ENCODE measurements at places on chromosomes 3 and 15. TPM values are rescaled to one million over a fixed set of nuclear protein-coding genes. Genes with fewer than 3 reads are reported as not detected.

DNA sequence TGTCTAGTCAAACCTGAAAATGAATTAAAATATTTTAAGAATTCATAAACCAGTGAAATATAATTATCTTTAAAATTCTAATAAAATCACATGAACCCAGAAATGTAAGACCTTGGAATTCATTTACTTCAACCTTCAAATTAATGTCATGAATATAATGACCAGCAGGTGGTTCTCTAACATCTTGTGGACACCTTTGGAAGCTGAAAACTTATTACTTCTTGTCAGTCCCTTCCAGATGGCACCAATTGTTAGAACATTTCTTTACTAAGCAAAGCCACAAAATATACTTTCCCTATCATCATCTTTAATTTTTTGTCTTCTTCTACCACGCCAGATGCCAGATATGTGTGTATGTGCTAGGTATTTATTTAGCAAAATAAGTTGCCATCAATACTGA lies 240.0 kb downstream of the MBNL1 start:
- H3K36me3 ChIP-seq, result no peaks in the 10 kb centered on the region
- no peak overlapping the region for H3K27ac ChIP-seq
- no peak overlapping the region for H3K4me3 ChIP-seq
- H3K27me3 ChIP-seq, result no peaks in the 10 kb centered on the region
- DNase-seq, result no peak
- no peaks in the 10 kb centered on the region for H3K4me1 ChIP-seq

GRCh38 chr3:146326875-146327543 lies 76.1 kb upstream of the PLSCR4 start:
- H3K27me3 ChIP-seq, result no peaks in the 10 kb centered on the region
- H3K36me3 ChIP-seq, result no peaks in the 10 kb centered on the region
- no peak overlapping the region for H3K4me3 ChIP-seq
- no peaks in the 10 kb centered on the region for H3K4me1 ChIP-seq
- no peak overlapping the region for H3K27ac ChIP-seq
- no peak for DNase-seq

DNA sequence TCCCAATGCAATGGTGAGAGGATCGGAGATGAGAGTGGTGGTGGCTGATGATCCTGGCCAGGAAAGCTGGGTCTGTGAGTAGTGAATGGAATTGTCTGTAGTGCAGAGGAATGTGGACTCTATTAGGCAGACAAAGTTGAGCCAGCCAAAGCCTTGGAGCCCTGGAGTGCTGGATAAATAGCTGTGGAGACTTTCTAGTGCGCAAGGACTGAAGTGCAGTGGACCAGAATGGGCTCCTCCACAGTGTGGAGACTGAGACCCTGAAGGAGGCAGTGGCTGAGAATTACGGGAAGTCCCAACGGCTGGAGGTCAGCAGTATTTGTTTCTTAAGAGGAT lies 874 bp downstream of the ZNF662 start:
- no peak overlapping the region for H3K4me3 ChIP-seq
- no peak overlapping the region for H3K27ac ChIP-seq
- H3K27me3 ChIP-seq, result peaks cover 27% of the 10 kb centered on the region
- peaks cover 6% of the 10 kb centered on the region for H3K4me1 ChIP-seq
- H3K36me3 ChIP-seq, result no peaks in the 10 kb centered on the region

DNA sequence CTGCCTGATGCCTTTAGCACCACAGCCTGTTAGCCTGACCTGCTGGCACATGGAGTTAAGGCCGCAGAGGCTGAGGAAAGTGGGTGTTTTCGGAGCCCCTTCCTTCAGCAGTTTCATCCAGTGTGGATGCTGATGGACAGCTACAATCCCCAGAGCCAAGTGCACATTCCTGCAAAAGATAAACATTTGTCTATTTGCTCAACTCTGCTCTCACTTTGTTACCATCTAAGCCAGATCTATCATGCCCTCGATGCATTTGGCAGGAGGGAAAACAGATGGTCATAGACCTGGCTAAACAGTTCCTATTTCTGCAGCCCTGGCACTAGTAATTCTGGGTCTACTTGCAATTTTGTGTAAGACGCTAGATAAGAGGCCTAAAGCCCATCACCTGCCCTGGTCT lies 312.9 kb upstream of the RASGRP1 start:
- no peaks in the 10 kb centered on the region for H3K36me3 ChIP-seq
- H3K27me3 ChIP-seq, result no peaks in the 10 kb centered on the region
- DNase-seq, result no peak
- no peak overlapping the region for H3K4me3 ChIP-seq

The LTK gene
- polyA plus RNA-seq, result not detected

Data from keratinocyte (primary cell).